RCC 7860 (cell line): ENCODE measurements at places on chromosomes 3 and 15.

- DNase-seq, result no peak
Measured at GRCh38 chr15:59991834-59992233, 12.3 kb upstream of the FOXB1 start.

DNA sequence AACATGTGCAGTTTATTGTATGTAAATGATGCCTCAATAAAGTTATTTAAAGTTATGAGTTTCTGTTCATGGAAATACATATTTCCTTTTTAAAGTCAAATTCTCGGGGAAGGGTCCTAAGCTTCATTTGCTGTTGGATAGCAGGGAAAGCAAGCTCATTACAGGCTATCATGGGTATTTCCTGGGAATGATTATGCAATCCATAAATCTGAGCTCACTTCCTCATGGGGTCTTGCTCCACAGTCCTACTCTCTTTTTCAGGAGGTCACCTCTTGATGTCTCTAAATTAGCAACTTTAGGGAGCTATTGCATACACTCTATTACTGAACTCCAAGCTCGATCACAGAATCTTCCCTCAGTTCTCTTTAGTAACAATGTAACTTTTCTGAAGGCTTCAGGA lies 69.9 kb upstream of the TP63 start:
- DNase-seq, result no peak

DNA sequence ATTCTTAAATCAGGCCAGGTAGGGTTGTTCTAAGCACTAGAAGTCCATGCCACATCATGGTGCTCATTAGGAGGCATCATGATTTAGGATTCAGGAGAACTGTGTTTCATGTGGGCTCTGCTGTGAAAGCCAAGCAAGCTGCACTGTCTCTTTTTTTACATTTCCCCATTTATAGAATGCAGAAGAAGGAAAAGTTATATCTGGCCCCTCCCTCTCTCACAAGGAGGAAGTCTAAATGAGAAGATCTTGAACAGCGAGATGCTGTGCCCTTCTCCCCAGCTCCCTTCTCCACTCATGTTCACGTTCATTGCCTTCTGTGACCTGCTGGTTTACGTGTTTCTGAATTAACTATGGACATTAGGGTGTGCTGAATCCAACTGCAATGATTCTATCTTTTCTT lies 178.5 kb upstream of the RASGRP1 start:
- DNase-seq, result no peak

DNA sequence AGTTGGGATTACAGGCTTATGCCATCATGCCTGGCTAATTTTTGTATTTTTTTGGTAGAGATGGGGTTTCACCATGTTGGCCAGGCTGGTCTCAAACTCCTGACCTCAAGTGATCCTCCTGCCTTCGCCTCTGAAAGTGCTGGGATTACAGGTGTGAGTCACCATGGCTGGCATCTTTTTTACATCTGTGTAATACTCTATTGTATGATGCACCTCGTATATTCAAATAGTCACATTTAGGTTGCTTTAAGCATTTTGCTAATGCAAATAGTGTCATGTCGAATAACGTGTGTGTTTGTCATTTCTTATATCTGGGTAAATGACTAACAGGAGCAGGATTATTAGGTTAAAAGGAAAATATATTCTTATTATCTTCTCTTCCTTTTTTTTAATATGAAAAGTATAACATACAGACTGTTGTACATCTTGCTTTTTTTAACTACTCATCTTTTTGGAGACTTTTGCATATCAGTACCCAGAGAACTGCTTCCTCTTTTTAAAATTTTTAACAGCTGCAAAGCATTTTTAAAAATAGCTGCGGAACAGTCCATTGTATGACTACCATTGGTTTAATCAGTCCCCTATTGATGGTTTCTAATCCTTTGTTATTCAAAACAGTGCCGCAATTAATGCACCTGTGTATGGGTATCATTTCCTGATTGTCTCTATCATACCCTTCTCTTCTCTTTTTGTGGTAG lies 13.4 kb downstream of the SCAMP5 start:
- DNase-seq, result no peak

DNA sequence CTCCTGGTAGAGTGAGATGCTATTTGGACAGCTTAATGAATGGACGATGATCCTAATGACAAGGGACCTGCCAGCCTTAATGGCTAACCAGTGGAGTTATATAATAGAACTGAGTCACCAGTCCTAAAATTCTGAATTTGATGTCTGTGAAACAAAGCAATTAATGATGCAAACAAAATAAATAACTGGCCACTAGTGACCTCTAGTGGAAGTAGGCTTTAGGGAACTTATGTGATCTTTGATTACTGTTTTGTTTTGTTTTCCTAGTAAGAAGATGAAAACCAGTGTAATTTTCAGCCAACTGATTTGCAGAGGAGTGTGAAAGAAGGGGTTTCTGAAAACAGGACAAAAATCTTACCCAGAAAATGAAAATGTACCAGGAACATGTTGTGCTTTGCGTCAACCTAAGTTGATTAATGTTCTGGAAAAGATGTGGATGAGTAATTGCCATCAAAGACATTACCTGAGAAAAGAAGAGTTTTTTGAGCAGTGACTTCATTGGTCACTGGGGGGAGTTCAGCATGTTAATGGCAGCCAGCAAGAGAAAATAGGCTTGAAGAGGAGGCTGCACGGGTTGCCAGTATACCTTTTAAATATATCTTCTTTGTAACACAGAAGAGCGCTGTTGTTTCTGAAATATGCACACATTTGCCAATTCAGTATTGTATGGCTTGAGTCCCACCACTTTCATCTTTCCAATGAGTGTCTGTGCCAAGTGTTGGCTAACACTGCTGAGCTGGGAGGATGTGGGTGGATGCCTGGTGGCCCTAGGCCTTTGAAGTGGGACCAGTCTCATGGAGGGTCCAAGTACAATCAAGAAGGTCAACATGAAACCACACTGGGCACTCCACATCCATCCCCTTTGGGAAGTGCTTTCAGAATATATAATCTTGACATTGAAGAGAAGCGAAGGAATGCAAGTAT lies 9.3 kb downstream of the VEPH1 start:
- peak; percentile 42 for DNase-seq

DNA sequence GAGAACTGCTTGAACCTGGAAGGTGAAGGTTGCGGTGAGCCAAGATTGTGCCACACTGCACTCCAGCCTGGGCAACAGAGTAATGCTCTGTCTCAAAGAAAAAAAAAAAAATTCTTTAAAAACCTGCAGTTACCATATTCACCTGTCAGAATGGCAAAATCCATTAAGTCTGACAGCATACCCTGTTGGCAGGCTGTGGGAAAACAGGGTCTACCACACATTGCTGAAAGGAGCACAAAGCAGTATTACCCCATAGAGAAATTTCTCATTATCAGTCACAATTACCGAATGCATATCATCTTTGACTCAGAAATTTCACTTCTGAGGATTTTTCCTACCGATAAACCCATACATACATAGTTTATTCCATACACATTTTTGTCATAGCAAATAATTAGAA lies 264.1 kb upstream of the SLCO3A1 start:
- no peak for DNase-seq

DNA sequence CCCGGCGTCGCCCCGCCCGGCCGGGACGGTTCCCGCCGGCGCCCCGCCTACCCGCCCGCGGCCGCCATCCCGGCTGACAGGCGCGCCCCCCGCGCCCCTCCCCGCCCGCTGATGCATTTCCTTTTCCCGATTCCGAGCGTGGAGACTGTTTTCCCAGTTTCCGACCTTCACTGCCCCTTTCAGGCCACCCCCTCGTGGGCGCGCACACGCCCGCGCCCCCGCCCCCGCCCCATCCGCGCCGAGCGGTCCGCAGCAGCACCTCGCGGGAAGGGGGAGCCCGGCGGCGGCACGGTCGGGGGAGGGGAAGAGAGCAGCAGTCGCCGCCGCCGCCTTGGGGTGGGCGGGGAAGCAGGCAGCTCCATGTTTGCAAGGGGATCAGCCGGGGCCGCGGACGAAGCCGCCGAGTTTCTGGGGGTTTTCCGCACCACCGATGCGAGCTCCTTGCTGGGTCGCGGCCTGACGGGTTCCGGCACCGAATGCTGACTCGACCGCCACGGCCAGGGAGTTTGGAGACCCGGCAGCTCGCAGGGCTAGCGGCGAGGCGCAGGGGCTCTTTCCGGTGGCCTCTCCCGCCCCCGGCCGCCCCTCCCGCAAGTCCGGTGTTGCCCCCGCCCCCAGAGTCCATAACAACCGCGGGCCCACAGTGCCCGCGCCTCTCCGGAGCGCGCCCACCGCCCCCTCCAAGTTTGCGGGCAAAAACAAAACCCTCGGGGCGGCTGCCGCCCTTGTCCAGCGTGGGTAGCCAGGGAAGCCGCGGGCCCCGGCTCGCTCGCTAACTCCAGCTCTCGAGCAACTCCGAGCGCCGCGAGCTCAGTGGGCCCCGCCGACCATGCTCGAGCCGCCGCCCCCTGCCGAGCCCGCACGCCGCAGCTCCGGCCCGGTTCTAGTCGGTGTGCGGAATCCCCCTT lies 3.2 kb upstream of the SIN3A start:
- DNase-seq, result no peak

DNA sequence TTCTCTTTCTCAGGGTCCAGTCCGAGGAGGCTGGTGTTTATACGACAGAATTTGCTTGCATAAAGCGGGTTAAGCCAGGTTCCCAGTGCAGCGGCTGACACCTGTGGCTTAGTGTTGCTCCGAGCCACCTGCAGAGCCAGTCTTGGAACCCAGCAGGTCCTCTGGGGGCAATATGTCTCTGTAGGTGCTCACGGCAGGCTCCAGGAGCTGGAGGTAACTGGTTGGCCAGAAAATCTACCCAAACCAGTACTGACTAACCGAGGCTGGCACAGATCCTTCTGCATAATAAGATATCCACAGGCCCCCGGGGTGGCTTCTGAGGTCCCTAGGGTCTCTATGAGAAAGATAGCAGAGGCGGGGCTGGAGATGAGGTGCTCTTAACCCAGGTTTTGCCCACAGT lies 3.2 kb downstream of the MGLL start:
- no peak for DNase-seq

DNA sequence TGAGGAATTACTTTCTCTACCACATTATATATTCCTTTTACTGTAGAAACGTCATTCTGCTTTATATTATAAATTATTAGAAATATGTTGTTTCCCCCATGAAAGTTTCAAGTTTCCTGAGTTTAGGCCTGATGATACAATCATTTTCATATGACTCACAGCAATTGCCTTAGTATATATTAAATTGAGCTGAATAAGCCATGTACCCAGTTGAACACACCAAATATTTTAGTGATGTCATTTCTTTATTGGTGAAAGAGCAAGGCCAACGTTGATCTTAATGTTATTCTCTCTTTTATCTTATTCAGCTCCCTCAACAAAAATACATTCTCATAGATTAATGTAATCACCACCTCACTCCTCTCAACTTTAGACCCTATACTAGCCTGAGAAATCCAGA lies 30.8 kb downstream of the B3GNT5 start:
- no peak for DNase-seq

DNA sequence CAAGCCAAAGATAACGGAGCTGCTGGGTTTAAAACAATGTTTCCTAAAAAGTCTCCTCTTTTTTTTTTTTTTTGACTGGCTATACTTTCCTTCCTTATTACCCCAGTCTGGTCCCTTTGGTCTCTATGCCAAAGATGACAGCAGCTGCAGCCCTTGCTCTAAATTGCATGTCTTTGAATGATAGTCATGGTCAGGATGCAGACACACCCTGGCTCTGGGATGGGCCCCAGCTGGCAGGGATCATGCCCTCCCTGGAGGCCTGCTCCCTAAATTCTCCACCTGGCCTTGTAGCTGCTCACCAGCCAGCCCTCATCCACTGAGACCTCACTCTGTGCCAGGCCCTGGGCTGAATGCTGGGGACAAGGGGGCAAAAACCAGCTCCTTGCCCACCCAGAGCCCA lies 95.8 kb downstream of the MESD start:
- no peak for DNase-seq

DNA sequence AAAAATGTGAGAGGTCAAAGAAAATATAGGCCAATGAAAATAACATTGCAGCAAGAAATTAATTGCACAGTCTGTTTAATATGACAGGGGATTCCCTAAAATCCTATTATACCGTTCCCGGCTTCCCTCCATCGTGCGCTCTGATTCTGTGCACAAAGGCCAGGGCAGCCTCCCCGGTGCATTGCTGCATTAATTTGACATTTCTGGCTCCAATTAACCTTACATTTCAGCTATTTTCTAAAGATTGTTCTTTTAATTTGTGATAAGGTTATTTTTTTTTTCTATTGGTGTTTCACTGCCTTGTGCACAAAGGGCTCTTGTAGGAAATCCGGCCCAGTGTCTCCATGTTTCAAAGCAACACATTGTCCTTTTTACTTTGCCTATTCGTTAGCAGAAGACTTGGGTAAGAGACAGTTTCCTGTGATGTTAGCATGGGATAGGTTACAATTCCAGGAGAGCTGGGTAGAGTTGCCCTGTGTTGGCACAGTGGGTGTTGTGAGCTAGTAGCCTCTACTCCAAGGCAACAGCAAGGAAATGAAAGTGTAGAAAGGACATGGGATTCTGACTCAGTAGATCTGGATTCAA lies 257.3 kb upstream of the IGF1R start:
- no peak for DNase-seq

- no peak for DNase-seq
Measured at GRCh38 chr15:78726870-78727551, 84.3 kb downstream of the ADAMTS7 start.

DNA sequence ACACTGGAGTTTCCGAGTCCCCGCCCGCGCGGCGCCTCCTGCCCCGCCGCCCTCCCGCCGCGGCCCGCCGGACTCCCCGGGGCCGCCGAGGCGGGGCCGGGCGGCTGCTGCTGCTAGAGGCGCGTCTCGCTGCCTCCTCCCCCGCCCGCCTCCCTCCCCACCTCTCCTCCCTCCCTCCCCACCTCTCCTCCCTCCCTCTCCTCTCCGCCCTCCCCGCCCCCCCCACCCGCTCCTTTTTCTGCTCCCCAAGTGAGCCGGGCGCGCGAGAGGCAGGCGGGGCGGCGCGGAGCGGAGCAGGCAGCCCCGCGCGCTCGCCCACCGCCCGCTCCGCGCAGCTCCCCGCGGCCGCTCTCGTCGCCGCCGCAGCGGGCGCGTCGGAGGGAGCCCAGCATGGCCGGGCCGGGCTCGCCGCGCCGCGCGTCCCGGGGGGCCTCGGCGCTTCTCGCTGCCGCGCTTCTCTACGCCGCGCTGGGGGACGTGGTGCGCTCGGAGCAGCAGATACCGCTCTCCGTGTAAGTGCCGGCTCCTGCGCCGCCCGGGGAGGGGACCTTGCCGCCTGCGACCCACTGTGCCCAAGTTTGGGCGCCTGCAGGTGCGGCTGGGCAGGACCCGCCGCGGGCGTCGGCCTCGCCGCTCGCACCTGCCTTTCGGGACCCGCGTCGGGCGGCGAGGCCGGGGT lies at the start of gene CACNA2D3:
Gene CACNA2D3, plus strand, starts transcription at position 229 of the 679 bp plus-strand sequence.
- no peak for DNase-seq

DNA sequence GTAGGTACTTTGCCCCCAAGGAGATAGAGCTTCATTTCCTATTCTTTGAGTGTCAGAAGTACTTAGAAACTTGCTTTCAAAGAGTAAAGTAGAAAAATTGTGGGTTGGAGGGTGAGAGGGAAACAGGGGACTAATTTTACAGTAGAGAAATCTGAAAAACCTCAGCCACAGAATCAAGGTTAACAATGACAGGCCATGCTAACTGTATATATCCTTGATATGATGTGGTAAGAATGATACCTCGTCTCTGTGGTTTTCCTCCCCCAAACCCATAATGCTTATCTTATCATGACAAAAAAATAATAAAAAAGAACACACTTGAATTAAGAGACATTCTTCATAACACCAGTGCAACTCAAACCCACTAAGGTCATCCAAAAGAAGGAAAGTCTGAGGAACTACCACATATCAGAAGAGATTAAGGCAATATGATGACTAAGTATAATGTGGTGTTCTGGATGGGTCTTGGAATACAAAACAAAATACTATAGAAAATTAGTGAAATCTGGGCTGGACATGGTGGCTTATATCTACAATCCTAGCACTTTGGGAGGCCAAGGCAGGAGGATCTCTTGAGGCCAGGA lies 360.4 kb downstream of the ULK4 start:
- no peak for DNase-seq

- DNase-seq, result peak; percentile 96
Measured at GRCh38 chr15:29670998-29671981, 151.0 kb downstream of the TJP1 start.
